ENCODE measurements at places on chromosomes 16 and 17. TPM values are rescaled to one million over a fixed set of nuclear protein-coding genes. Genes with fewer than 3 reads are reported as not detected.

GRCh38 chr16:3152277-3152990 is 17.6 kb downstream of the ZNF213 start:
- DNase-seq: peak; percentile 89

GRCh38 chr16:8898660-8899318 is 16.6 kb downstream of the LITAFD start:
- no peak for DNase-seq

DNA sequence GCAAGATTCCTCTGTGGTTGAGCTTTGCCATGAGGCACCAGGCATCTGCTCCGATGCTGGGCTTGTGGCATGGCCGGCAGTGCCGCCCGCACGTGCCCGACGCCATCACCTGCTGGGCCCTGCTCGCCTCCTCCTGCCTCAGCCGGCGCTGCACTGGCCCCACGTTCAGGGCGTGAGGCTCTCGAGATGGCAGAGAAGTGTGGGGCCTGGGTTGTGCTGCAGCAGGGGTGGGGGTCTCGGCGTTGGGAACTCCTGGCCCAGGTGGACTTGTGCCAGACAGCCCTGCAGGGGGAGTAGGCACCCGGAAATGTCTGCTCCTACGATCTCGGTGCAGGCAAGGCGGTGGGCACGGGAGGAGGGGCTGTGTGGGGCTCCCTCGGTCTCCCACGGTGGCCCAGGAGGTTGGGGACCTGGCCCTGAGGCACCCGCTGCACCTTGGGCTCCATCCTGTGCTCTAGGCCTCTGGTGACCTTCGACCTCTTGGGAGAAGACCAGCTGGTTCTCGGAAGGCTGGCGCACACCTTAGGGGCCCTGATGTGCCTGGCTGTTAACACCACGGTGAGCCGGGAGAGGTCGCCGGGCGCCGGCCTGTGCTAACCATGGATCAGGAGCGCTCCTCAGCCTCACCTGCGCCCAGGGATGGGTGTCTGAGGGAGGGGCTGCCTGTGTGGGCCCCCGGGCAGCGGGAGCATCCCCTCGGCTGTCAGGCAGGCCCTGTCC is 13.5 kb downstream of the TELO2 start:
- DNase-seq: no peak

DNA sequence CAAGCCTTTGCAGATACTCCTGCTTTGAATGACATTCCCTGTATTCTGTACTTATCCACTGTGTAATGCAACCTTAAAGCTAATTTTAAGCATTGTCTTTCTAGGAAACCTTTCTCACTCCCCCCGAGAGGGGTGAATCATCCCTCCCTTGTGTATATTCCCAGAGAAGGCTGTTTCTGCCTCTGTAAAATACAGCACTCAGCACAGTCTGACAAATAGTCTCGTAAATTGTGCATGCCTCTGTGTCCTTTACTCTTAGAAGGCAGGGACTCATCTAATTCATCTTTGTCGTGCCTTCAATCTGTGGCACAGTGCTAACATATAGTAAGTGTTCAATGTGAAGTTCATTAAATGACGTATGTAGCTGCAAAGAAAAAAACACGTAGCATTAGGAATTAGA is 200.7 kb downstream of the CA10 start:
- DNase-seq: no peak

GRCh38 chr16:56198006-56198754 is 6.9 kb downstream of the GNAO1 start:
- DNase-seq: no peak

DNA sequence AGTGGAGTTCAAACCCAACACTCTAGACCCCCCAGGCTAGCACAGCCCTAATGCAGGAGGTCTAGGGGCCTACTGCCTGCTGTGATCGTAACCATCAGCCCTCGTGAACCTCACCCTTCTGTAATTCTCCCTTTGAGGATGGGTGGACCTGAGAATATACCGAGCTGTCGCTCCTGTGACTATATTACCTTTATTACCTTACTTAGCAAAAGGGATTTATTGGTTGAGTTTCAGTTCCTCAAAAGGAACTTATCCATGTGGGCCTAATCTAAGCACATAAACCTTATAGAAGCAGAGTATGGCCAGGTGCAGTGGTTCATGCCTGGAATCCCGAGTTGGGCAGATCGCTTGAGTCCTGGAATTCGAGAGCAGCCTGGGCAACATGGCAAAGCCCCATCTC is 19.2 kb upstream of the EMP2 start:
- no peak for DNase-seq

GRCh38 chr16:29665294-29666077 is 2.4 kb downstream of the SPN start:
- no peak for DNase-seq

GRCh38 chr17:39186481-39187002 is 10.9 kb downstream of the CACNB1 start:
- DNase-seq: no peak

DNA sequence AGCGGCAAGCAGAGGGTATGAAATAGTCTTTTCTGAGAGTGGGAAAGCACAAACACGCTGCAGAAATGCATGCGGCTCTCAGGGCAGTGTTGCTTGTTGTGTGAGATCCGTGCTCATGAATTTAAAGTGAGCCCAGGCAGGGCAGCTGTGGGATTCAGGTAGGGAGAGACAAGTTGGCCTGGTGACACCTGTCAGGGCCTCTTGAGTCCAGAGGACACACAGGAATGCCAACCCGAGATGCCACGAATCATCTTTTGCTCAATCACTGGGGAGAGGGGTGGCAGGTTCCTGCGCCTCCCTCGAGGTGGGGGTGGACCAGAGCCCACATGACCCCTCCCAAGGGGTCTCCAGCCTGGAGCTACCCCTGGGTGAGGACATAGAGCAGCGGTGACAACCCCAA is 211.9 kb downstream of the GSG1L start:
- no peak for DNase-seq

NOL3 gene
- 162 TPM for total RNA-seq

KCTD2 gene
- total RNA-seq: 43.0 TPM

PMP22 gene
- 71.7 TPM for total RNA-seq

All from adrenal gland (tissue), 19 donors.